ENCODE measurements at places on chromosomes 12 and 14.

DNA sequence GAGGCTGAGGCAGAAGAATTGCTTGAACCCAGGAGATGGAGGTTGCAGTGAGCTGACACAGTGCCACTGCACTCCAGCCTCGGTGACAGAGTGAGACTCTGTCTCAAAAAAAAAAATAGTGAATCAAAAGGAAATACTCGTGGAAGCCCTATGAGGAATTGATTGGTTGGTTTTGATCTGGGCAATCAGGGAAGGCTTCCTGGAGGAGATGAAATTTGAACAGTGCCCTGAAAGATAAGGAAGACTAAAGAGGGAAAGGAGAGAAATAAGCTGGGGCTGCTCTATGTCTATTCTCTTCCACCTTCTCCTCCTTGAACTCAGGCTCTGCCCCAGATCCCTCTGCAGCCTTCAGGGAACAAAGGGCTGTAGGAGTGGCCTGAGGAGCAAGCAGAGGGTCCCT, 54.1 kb downstream of the IRF2BPL start:
- DNase-seq, result no peak

DNA sequence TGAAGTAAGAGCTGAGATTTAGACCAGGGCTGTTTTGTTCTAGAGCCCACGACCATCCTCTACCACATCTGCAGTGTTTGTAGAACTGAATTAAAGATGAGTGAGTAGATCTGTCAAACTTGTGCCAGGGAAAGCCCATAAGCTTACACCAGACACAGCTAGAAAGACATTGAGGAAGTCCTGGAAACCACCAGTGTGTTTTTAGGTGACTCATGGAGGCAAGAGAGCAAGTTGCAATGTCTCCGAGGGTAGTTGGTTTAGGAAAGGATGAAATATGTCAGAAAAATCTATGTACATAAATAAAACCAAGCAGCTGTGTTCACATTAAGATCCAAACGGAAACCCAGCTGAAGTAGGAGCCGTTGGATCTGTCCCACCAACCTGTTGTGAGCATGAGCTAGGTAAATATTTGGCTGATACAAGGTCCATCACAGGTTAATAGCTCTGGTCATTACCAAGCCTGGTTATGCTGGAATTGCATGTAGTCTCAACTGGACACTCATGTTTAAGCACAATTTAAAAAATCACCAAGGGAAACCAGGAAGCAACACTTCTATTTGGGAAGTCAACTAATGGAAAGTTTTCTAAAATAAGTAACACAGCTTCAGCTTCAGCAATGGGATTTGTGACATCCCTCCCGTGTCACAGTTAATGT, 49.9 kb upstream of the PLEKHG3 start:
- DNase-seq, result no peak

DNA sequence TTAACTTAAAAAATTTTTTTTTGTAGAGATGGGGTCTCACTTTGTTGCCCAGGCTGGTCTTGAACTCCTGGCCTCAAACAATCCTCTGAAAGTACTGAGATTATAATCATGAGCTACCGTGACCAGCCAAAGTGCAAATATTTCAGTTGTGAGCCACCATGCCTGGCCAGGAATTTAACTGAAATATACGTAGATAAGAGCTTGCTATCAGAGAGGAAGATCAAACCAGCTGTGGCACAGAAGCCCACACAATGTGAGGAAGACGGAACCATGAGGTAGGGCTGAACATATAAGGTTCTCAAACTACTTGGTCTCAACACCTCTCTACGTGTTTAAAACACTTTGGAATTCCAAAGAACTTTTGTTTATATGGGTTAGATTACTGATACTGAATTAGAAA, 29.1 kb downstream of the ATG14 start:
- DNase-seq, result no peak

GRCh38 chr12:52913431-52913821, 8.6 kb upstream of the KRT8 start:
- DNase-seq, result no peak

DNA sequence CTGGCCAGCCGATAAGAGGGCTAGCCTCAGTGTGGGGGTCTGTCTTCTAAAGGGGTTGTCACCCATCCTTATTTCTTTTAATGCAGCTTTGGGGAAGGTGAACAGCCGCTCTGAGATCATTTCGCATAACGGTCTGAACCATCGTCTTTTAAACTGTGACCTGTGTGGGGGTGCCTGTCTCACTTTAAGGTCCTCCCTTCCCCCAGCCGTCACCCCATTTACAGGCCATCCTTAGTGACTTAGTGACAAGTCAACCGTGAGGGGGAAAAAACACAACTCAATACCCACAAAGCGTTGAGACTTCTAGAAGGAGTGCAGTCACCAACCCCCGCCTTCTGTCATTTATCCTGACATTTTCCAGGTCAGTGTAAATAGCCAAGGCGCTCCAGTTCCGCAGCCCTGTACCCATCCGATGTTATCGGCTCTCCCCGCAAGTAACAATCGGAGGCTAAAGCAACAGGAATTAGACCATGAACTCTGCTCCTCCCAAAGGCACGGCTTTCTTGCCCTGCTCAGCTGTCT, 505 bp upstream of the DENND5B start:
- DNase-seq, result peak; percentile 45

DNA sequence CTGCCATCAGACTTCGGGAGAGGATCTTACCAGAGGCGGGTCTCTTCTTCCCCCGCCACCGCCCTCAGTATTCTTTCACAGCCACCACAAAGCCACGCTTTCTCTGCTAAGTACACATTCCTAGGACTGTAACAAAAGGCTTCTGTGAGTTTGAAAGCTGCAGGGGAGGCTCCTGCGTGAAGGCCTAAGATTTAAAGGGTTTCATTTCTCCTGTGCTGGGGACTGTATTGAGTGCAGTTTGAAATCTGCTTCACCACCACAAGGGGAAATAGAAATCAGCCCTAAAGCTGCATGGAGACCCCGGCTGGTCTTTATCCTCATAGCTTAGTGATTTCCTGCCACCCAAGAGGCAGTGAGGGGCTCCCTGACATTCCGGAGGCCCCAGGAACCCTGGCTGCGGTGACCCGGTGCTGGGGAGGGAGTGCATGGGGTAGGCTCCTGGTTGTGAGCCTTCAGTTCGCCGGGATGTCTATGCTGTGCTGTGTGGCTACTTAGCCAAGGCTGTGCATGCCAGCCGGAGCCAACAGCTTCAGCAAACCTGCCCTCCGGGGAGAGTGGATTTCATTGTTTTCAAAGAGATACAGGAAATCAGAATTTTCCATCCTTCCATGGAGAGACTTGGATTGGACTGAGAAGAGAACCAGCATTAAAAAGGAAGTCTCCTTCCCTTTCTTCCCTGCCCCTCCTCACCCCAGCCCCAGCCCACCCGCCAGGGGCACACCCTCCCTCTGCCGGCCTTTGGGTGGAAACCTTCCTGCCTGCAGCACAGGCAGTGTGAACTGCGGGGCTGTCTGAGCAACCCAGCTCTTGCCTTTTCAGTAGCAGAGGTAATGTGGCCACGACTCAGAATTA, 163.3 kb downstream of the ETV6 start:
- no peak for DNase-seq

DNA sequence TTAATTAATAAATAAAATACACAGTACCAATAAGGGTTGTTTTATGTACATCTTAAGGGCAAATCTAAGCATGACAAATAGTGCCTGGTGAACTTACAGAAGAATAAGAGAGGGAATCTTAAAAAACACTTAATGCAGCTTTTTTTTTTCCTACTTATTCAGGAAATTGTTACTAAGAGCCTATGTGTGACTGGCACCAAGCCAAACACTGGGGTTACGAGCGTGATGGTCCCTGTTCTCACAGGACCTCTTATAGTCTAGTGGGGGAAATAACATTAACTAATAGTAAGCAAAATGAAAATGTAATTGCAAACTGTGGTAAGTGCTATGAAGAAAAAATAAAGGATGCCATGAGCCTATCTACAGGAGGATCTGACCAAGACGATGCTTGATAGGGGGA, 53.6 kb downstream of the RTN1 start:
- no peak for DNase-seq

DNA sequence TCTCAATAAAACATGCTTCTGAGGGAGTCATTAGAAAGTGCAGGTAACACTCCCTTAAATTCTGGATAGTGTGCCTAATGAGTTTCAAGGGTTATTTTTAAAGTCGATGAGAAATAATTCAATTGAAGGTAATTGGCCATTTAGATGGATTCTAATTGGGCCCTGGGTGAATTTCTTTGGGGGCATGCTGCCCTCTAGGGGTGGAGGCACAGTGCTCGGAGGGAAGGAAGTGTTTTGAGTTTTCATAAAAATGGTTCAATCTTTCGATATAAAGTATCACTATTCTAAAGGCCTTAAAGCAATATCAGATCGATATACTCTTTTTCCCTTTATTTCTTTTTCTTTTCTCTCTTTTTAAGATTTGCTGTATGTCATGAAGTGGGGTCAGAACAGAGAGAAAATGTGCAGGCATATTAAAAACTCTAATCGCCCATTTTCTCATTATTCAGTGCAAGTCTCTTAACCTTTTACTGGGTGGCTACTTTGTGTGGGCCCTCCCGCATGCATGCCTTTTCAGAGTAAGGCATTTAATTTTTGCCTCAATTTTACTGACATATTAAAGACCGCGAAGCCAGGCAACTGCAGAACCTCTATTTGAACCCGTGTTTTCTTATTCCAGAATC, 25.5 kb downstream of the NKX2-8 start:
- DNase-seq, result no peak

- DNase-seq, result no peak
Measured at GRCh38 chr12:107126796-107127481, 33.6 kb upstream of the CRY1 start.

DNA sequence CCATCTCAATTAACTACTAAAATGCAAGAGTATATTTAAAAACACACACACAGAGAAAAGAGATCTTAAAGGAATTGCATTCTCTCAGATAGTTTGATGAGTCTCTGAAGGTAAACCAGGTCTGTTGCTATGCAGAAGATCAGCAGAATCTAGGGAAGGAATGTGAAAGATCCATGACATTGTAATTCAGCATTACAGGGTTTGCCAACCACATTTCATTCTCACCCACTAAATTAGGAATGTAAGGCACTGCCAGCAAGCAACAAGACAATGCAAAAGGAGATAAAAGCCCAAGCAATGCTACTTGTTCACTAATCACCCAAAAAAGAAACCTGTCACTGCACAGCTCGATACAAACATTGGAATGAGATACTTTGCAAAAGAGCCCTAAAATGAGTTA, 106.3 kb downstream of the LRIG3 start:
- no peak for DNase-seq

DNA sequence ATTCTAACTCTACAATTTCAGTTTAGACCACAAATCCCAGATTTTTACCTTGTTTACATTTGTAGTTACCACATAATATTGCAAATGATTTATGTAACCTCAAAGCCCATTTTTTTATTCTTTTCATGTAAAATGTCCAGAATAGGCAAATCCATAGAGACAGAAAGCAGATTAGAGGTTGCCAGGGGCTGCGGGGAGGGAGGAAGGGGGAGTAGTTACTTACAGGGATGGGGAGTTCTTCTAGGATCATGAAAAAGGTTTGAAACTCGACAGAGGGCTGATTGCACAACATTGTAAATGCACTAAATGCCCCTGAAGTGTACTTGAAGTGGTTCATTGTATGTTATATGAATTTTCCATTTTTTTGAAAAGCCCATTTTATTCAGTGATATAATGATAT, 66.5 kb downstream of the PPP2R5C start:
- no peak for DNase-seq

DNA sequence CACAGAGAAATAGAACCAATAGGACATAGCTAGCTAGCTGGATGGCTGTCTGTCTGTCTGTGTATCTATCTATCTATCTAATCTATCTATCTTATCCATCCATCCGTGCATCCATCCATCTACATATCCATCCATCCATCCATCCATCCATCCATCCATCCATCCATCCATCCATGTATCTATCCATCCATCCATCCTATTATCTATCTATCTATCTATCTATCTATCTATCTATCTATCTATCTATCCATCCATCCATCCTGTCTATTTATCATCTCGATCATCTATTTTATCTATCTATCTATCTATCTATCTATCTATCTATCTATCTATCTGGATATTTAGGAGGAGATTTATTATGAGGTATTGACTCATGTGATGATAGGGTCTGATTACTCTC, 84.9 kb downstream of the DNAH10 start:
- no peak for DNase-seq

DNA sequence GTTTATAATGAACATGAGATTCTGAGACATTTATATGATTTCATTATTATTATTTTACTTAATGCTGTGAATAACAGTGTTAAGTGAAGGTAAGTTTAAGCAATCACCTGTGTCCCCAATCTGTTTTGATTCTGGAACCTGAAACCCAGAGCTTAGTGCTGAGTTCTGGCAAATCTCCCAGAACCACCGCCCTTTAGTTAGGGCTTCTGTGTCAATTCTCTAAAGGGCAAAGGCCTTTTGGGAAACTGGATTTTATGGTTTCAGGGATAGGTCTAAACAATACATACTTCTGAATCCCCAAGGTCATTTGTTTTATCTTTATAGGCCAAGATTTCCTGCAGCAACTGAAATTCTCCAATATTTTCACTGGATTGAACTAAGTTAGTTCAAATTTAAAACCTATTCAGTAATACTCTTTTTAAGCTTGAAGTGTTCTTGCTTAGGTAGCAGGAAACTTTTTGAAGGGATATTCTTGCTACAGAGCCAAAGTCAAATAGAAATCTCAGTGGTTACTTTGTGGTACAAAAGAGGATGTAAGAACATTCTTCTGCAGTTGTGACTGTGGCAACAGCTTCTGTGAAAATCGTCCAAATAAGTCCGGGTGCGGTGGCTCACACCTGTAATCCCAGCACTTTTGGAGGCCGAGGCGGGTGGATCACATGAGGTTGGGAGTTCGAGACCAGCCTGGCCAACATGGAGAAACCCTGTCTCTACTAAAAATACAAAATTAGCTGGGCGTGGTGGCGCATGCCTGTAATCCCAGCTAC, 10.0 kb upstream of the PKP2 start:
- DNase-seq, result no peak

DNA sequence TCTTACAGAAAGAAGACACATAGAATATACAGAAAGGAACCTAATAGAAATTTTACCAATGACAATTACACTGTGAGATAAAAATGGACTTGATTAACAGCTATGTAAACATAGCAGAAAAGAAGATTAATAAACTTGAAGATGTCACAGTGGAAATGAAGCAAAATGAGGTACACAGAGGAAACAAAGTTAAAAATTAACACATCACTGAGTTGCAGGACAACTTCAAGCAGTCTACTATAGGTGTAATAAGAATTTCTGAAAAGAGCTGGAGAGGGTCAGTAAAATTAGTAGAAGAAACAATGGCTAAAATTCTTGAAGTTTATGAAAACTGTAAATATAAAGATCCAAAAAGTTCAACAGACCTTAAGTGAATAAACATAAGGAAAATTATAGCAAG, 738.7 kb downstream of the C12orf50 start:
- DNase-seq, result no peak

- DNase-seq, result no peak
Measured at GRCh38 chr12:124764451-124764850, 99.2 kb downstream of the SCARB1 start.

GRCh38 chr14:70788898-70789297, 20.4 kb downstream of the MAP3K9 start:
- no peak for DNase-seq

GRCh38 chr12:58647495-58647894, 272.8 kb downstream of the LRIG3 start:
- no peak for DNase-seq

GRCh38 chr14:68148276-68148675, 328.7 kb downstream of the RAD51B start:
- no peak for DNase-seq

- no peak for DNase-seq
Measured at GRCh38 chr12:116172224-116172849, 105.2 kb downstream of the MED13L start.
